Effector memory CD8-positive, alpha-beta T cell (primary cell): ENCODE measurements at places on chromosomes 11 and 22.

- no peak for DNase-seq
These were observed 11.3 kb downstream of the TRMU start for GRCh38 chr22:46346680-46347405.

GRCh38 chr11:57698843-57699365, 13.1 kb downstream of the MED19 start:
- DNase-seq, result no peak

GRCh38 chr11:85628771-85629341, 463 bp downstream of the TMEM126B start:
- no peak for DNase-seq

- no peak for DNase-seq
These were observed 5.4 kb downstream of the SEC14L2 start for GRCh38 chr22:30402028-30402765.

DNA sequence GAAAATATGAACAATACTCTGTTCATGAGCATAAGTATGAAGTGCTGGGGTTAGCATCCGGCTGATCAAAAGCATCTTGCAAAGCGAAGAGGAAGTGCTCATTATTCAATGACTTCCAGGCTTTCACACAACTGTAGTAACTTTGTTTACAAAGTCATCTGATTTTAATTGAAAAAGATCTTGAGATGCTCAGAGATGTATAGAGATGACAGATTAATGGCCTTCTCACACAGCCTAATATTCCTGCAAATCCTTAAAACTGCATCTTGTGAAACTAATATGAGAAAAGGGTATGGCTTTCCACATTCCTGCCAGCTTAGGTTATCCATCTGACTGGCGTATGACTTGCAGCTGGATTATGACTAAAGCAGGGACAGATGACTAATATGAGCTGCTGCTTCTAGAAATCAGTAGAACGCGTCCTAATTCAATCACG, 125.4 kb downstream of the CASP12 start:
- no peak for DNase-seq

- no peak for DNase-seq
These were observed 299.0 kb downstream of the ETS1 start for GRCh38 chr11:128288368-128288767.

GRCh38 chr11:11416917-11417316, 63.9 kb upstream of the CSNK2A3 start:
- DNase-seq, result no peak

DNA sequence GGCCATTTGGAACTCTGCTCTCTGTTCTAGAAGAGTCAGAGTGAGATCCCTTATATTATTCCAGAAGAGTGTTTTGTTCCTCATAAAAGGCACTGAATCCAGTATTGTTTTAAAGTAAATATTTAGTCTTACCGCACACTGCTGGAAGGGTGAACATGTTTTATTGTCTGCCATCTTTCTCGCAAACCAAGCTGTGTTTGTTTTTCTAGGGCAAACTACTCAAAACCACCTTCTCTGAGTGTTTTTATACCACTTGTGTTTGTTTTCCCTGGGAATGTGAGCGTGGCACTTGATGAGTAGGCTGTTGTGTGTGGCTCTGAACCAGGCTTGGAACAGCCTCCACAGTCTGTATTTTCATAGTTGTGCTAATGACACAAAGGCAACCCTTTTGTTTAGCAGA, 89.8 kb downstream of the DBX1 start:
- no peak for DNase-seq

GRCh38 chr11:55357560-55358184, 10.1 kb upstream of the OR4A15 start:
- no peak for DNase-seq

GRCh38 chr11:27300974-27301373, 62.0 kb downstream of the CCDC34 start:
- DNase-seq, result no peak

- DNase-seq, result no peak
These were observed 410 bp downstream of the GLB1L3 start for GRCh38 chr11:134276396-134277182.

DNA sequence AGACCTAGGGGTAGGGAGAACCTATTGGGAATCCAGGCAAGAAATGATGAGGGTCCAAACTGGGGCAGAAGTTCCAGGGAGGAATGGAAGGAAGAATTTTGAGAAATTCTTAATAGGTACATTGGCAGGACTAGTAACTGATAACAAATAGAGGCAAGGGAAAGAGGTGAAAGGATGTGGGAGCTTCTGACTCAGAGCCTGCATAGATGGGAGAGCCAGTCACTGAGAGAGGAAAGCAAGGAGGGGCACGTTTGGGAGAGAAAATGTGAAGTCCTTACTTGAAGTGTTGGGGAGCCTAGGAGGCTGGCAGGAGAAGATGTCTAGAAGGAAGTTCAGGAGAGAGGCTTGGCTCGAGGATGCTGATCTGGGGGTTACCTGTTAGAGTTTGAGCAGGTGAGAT, 104.6 kb upstream of the NCAM1 start:
- no peak for DNase-seq

GRCh38 chr11:57349491-57350274, 11.5 kb downstream of the P2RX3 start:
- peak; percentile 60 for DNase-seq

DNA sequence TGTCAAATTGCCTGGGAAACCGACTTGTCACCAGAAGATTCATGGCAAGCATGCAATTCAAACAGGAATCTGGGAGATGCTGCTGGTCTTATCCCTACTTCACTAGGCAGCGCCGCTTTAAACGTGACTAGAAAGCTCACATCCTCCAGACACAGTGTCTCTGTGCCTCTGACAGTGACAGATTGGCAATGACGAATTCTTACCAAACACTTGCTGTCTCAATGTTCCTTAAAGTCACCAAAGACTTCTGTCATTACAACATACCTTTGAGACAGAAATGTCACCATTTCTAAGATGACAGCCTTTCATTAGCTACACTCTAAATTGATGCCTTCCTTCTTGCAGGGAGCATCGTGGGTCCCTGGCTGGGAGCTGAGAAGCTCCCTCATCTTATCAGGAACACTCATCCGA, 197.8 kb downstream of the CWF19L2 start:
- DNase-seq, result no peak

- DNase-seq, result no peak
These were observed 2.0 kb downstream of the LRRC74B start for GRCh38 chr22:21047730-21048129.

DNA sequence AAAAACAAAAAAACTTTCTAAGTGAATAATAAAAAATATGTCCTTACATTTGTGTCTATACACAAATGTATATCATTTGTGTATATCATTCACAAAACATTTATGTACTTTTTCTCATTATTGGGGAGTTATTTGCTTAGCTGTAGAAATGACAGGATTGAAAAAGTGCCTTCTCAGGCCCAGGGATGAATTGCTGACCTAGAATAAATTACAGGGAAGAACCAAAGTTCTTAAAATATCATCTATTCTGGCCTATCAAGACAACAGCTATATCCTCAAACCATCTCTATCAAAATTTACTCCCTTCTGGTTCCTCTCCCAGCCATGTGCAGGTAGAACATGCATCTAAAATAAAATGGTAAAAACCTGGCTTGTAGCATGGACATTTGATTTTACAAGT, 1.9 kb upstream of the RAB6A start:
- DNase-seq, result no peak

DNA sequence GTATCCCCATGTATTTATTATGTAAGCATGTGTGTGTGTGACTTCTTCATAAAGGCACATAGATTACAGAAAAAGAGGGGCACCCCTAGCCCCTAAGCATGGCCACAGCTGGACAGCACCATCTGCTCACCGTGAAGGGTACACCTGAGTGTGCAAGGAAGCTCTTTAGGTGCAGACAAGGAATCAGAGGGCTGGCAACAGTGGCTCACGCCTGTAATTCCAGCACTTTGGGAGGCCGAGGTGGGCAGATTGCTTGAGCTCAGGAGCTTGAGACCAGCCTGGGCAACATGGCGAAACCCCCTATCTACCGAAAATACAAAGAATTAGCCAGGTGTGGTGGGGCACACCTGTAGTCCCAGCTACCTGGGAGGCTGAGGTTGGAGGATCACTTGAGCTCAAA, 56.3 kb downstream of the DGCR2 start:
- no peak for DNase-seq

GRCh38 chr11:72002841-72003775, 4.4 kb downstream of the IL18BP start:
- no peak for DNase-seq

DNA sequence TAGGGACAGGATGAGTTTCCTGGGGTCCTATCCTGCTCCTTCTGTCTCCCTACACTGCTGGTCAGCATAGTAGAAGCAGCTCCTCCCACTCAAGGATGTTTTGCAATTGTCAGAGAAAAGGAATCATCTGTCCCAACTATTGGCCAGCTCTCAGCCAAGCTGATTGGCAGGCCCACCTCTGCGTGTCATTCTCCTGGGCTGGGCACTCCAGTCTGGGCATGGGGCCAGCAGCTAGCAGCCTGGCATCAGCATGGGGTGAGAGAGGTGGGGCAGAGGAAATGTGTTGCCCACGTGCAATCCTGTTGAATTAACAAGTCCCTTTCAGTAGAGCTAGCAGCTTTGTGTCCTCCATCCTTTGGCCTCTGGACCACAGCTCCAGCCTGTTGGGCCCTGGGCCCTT, 14.1 kb downstream of the ANKK1 start:
- no peak for DNase-seq

- DNase-seq, result peak; percentile 71
These were observed 9.0 kb upstream of the AHNAK start for GRCh38 chr11:62555464-62556107.

- peak; percentile 52 for DNase-seq
These were observed at the start of gene UBE2L6 for GRCh38 chr11:57567515-57568329. UBE2L6 (minus strand) TSS chr11:57567672; CDS start chr11:57567611, 61 bp downstream.

GRCh38 chr11:134464196-134464595, 52.2 kb upstream of the B3GAT1 start:
- no peak for DNase-seq

- no peak for DNase-seq
These were observed 5.5 kb downstream of the CST6 start for GRCh38 chr11:66017321-66017720.

DNA sequence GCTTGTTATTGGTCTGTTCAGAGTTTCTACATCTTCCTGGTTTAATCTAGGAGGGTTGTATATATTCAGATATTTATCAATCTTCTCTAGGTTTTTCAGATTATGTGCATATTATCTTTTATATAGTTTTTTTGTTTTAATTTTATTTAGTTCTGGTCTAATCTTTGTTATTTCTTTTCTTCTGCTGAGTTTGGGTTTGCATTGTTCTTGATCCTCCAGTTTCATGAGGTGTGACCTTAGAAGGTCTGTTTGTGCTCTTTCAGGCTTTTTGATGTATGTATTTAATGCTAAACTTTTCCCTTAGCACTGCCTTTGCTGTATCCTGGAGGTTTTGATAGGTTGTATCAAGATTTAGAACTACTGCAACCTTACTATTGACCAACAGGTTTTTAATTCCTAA, 117.7 kb downstream of the VPREB1 start:
- DNase-seq, result no peak

GRCh38 chr11:72352859-72353551, 81.3 kb downstream of the CLPB start:
- no peak for DNase-seq

GRCh38 chr22:31790240-31790639, 36.4 kb downstream of the DEPDC5 start:
- DNase-seq, result no peak

GRCh38 chr22:46864314-46865051, 102.0 kb downstream of the TBC1D22A start:
- no peak for DNase-seq

- no peak for DNase-seq
These were observed 9.2 kb downstream of the POU2AF3 start for GRCh38 chr11:111307472-111308108.

- no peak for DNase-seq
These were observed 156.6 kb upstream of the POU2AF2 start for GRCh38 chr11:111088847-111089355.

GRCh38 chr22:32661296-32661695, 140.2 kb upstream of the TIMP3 start:
- no peak for DNase-seq

- no peak for DNase-seq
These were observed 25.8 kb downstream of the TSKU start for GRCh38 chr11:76808996-76809395.

- no peak for DNase-seq
These were observed 113.8 kb upstream of the NARS2 start for GRCh38 chr11:78688460-78688859.

DNA sequence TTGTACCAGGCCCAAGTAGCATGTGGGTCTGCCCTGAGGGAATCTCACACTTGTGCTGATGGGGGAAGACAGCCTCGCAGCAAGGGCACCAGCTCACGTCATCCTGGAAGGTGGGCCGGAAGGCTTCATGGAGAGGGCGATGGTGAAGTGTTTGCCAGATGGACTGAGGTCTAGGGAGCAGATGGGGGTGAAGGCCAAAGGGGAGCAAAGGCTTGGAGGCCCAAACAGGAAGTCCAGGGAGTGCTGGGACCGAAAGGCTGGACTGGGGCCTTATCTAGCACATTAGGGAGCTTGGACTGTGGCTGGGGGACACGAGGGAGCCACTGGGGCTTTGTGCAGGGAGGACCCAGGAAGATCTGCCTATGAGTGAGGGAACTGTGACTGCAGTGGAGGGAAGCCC, 1.2 kb upstream of the TNFRSF13C start:
- no peak for DNase-seq

GRCh38 chr11:102950622-102951081, 4.9 kb downstream of the MMP13 start:
- no peak for DNase-seq

DNA sequence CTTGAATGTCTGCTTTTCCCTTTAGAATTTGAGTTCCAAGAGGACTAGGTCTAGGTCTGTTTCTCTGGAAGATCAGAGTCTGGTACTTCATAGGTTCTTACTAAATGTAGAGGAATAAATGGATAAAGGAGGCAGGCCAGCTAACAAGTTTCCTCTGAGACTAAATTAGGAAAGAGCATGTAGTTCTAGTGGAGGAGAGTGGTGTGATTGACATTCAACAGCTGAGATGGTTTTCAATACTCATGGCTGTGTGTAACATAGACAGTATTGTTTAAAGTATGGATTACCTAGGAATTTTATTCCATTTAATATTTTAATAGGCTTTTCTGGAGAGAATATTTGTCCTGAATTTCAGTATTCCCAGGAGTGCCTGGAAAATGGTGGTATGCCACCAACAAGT, 364.7 kb downstream of the METTL15 start:
- no peak for DNase-seq
